Colonic mucosa (tissue), 4 donors: ENCODE measurements at places on chromosomes 6 and 20. TPM values are rescaled to one million over a fixed set of nuclear protein-coding genes. Genes with fewer than 3 reads are reported as not detected.

Gene BCAS1
- total RNA-seq = 67.9 TPM

Gene KIAA1755
- total RNA-seq = 3.9 TPM

Gene REV3L
- 16.7 TPM for total RNA-seq

Gene DOK5
- total RNA-seq = not detected

Gene BPIFB1
- total RNA-seq = not detected

Gene IL20RA
- total RNA-seq = 12.8 TPM

Gene BLOC1S5
- 14.1 TPM for total RNA-seq

Gene MMUT
- total RNA-seq = 23.2 TPM

Gene ID4
- total RNA-seq = 5.3 TPM

Gene CENPW
- 21.2 TPM for total RNA-seq

Gene SLPI
- total RNA-seq = 113 TPM

Gene SLC44A4
- 546 TPM for total RNA-seq

Gene COL12A1
- 3.6 TPM for total RNA-seq

Gene ZNF391
- 1.9 TPM for total RNA-seq

Gene BTN3A1
- 29.4 TPM for total RNA-seq

Gene RCAN2
- 7.0 TPM for total RNA-seq

Gene EDN1
- total RNA-seq = 16.2 TPM

Gene TNFRSF6B
- 7.5 TPM for total RNA-seq

Gene ULBP1
- not detected for total RNA-seq

Gene GNRH2
- total RNA-seq = not detected

Gene PSORS1C1
- 2.2 TPM for total RNA-seq

Gene CLVS2
- total RNA-seq = 0.19 TPM

Gene TOP1
- total RNA-seq = 85.5 TPM
